ENCODE measurements at places on chromosomes 3 and 15.
A peak's percentile ranks its signal among the peaks of the same experiment; 100 is the strongest.

DNA sequence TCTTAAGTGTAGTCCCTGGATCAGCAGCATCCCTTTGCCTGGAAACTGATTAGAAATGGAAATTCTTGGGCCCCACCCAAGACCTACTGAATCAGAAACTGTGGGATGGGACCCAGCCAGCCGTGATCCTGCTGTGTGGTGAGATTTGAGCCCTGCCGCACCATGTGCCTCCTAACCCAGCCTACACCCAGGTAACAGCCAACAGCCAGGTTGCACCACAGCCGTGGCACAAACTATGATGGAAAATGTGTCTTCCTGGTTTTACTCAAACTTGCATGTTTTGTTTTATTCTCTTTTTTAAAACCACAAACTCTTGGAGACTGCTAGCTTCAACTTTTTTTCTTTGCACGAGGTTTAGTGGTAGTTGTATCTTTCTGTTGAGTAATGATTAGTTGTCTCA lies 2.6 kb downstream of the LIMD1 start:
- no peak for DNase-seq

DNA sequence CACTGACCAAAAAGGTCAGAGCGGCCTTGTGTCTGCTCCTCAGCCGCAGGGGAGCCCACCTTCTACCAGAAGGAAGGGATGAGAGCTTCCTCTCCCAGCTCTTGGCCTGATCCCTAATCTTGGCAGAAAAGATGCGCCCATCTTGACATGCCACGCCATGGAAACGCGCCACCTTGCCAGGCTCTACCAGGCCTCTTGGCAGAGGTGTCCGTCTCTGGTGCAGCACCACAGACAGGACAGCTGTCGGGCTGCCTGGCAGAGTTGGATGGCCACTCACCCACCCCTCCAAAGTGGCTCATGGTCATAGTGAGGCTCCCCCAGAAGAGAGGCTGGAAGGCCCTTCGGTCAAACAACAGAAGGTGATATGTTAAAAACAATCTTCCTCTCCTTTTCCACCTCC lies 105.2 kb downstream of the LIPC start:
- no peak for DNase-seq

GRCh38 chr3:59803268-59803667 lies 753.4 kb upstream of the CFAP20DC start:
- no peak for DNase-seq

DNA sequence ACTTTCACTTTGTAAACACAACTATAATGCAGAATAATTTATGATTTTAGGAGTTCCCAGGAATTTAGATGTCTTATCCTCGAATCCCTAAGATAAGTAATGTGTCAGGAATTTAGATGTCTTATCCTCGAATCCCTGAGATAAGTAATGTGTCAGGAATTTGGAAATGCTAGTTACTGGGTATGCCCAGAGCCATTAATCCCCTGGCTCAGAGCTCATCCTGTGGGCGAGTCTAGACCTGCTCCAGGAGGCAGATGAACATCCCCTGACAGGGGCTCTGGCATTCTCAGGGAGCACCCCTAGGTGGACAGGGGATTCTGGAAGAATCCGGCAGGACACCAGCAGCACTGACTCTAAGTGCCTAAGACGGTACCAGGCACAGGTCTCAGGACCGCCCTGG lies 163.3 kb downstream of the ARRDC4 start:
- no peak for DNase-seq

- no peak for DNase-seq
These were observed 124.9 kb upstream of the PRR20G start for GRCh38 chr3:127412578-127413317.

DNA sequence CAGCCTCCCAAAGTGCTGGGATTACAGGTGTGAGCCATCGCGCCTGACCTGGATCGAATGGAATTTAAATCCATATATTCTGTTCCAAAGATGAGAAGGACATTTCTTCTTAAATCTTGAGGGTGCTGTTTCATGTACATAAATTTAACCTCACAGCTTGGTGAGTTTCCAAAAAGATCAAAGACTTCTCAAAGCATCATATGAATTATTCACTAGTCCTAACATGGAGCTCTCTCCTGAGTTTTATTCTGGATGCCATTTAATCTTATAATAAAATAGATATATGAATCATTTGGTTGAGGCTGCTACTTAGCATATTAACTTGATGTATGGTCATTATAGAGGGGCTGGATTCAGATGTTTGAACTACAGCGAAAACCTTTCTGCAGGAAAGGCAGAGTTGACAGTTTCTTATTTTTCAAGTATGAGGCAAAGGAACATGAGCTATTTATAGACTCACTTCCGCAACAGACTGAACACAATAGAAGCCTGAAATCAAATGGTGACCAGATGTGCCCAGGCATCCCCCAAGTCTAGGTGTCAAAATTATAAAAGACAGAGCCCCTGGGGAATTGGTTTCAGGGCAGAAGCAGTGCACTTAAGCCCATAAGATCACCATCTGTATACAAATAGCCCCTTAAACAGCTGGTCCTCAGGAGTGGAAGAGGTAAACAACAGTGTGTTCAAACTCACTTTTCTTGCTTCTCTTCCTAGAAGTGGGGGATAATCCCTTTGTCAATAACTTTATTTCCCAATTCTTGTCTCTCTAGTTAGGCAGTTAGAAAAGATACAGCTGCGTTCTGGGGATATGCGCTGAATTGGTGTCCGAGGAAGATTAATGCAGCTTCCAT lies 29.7 kb downstream of the STARD9 start:
- no peak for DNase-seq

DNA sequence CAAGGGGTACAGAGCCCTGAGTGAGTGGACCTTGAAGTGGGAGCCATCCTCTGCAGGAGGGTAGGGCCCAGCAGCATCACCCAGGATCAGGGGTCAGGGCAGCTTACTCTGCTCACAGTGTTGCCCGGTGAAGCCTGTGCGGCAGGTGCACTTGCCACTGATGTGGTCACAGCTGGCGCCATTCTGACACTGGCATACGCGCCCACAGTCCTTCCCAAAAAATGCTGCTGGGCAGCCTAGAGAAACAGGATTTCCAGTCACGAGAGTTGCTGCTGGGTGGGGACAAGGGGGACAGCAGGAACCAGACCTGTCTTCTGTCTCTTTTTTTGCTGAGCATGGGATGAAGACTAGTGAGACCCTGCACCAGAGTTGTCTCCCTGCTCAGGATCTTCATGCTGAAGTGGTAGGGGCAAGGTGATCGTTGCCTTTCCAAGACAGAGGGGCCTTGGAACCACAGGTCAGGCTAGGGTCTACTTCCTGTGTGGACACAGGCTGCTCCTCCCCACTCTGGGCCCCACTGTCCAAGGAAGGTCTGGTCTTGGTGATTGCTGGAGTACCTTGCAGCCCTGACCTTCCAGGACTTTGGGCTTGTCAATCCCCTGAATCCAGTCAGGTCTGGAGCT lies 46.9 kb downstream of the RAB11A start:
- DNase-seq = no peak

GRCh38 chr3:140816372-140817195 lies 125.1 kb upstream of the SLC25A36 start:
- peak; percentile 58 for DNase-seq

- DNase-seq = no peak
These were observed 259.9 kb upstream of the NR2F2 start for GRCh38 chr15:96070636-96071035.

DNA sequence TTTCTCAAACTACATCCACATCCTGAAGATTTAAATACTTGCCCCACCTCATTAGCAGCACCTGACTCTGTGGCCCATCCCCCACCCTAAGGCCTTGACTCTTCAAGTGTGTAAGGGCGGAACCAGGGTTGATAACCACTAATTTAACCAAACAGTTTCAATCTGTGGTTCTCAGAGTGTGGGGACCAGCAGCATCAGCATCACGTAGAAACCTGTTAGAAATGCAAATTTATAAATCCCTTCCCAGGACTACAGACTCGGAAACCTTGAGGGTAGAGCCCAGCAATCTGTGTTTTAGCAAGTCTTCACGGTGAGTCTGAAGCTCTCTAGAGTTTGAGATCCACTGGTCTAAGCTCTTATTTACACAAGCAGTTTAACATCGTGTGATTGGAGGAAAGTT lies 12.4 kb downstream of the GNB4 start:
- DNase-seq = no peak

DNA sequence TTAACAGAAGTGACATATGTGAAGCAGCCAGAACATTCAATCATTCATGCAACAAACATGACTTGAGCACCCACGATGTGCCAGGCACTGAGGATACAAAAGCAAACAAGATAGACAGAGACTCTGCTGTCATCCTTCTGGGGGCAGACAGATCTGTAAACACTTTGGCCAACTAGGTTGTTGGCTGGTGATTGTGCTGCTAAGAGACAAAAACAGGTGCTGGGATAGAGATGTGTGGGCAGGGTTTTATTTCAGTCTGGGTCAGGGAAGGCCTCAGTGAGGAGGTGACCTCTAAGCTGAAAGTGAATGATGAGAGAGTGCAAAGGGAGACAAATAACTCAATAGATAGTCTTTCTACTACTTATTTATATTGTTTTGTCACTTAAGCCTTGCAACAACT lies 147.0 kb upstream of the VEPH1 start:
- DNase-seq = no peak

GRCh38 chr3:79491029-79491641 lies 276.7 kb downstream of the ROBO1 start:
- DNase-seq = no peak

- no peak for DNase-seq
These were observed 93.7 kb downstream of the MCTP2 start for GRCh38 chr15:94324835-94325767.

DNA sequence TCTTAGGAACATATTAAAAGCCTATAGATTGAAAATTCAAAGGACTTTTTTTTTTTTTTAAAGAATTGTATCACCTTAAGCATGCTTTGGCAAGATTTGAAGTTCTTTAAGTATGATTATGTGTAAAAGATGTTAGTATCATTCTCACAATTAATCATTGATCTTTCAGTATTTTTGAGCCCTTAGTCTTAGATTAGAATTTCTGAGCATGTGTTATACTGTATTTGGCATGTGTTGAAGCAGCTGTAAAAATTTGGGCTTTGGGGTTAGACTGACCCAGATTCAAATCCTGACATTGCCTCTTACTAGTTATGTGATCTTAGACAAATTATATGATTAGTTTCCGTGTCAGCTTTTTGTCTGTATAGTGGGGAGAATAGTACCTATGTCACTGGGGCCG lies 6.3 kb downstream of the OXSR1 start:
- no peak for DNase-seq

DNA sequence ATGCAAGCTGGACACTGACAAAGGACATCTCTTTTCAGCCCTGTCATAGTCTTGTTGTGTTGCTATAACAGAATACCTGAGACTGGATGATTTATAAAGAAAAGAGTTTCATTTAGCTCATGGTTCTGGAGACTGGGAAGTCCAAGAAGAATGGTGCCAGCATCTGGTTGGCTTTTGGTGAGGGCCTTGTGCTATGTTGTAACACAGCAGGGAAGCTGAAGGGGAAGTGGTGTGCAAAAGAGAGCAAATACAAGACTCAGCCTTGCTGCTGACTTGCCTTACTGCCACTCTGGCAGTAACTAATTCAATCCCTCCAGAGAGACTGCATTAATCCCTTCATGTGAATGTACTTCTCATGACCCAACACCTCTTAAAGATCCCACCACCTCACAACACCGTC lies 356.3 kb upstream of the PROK2 start:
- DNase-seq = no peak

- no peak for DNase-seq
These were observed 62.4 kb upstream of the PCSK6 start for GRCh38 chr15:101551696-101552591.

GRCh38 chr3:28467414-28467813 lies 118.8 kb upstream of the AZI2 start:
- no peak for DNase-seq

- DNase-seq = no peak
These were observed 1340.1 kb upstream of the EPHA6 start for GRCh38 chr3:95474338-95474737.

DNA sequence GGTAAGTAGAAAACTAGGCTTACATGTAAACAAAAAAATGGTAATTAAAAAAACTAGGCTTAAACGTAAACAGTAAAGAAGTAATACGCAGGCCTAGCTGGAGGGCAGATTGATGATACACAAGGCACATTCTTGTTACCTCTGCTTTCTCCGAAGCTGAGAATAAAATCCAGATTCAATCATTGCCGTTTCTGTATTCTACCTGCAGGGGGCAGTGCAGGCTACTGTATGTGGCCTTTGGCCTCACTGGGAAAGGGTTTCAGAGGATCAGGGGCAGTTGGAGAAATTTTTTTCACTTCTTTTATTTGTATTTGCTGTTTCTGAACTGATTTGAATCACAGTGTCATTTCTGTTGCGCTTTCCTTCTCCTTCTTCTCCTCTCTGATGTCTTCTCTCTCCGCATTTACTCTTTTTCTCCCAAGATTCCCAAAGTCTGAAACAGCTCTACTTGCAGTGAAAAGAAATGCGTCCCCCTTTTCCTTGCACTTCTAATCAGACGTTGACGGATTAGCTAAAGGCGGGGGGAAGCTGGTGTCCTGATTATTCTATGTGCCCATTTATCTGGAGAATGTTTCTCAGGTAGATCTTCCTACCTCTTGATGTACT lies 67.1 kb upstream of the MCTP2 start:
- DNase-seq = peak; percentile 27

- DNase-seq = no peak
These were observed 8.3 kb downstream of the CA12 start for GRCh38 chr15:63373330-63373729.

- no peak for DNase-seq
These were observed 27.0 kb downstream of the ADIPOQ start for GRCh38 chr3:186869253-186870100.

GRCh38 chr15:60396958-60397771 lies 621 bp downstream of the ANXA2 start:
- DNase-seq = no peak

GRCh38 chr3:114839476-114839875 lies 307.6 kb downstream of the ZBTB20 start:
- no peak for DNase-seq

DNA sequence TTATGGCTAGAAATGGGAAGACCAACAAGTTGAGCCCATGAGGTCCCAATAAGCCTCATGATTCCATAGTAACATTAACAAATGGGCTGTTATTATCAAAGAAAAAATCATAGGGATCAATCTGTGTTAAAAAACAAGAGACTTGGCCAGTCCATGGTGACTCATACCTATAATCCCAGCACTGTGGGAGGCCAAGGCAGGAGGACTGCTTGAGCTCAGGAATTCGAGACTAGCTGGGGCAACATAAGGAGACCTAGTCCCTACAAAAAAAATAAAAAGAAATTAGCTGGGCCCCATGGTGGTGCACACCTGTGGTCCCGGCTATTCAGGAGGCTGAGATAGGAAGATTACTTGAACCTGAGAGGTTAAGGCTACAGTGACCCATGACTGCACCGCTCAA lies 124.8 kb downstream of the DMXL2 start:
- no peak for DNase-seq

DNA sequence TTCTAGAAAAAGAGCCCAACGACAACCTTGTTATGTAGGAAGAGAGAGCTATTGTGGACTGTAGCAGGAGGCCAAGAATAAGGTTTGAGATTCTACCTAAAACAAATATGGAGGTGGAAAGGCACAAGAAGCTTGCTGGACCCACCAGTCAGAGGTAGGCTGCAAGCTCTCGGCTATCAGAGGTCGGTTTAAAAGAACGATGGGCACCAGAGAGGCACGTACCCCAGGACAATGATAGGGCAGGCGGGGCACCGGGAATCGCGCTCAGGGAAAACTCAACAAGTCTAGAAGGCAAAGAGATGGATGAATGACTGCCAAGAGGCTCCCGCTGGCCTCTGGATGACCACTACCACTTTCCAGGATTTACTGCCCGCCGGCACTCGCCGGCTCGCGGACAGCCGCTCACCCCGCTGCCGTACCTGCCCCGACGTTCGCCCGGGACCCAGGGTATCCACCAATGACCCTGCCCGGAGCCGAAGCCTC lies 1.1 kb downstream of the HDGFL3 start:
- peak; percentile 28 for DNase-seq

GRCh38 chr3:14949126-14949525 lies 1.7 kb downstream of the NR2C2 start:
- DNase-seq = no peak

Data from NCI-H526 treated with DMSO at 0.1 percent for 48 hours (cell line).